Activated T-cell treated with anti-CD3 and anti-CD28 coated beads for 24 hours (primary cell): ENCODE measurements at places on chromosomes 11 and 22.

DNA sequence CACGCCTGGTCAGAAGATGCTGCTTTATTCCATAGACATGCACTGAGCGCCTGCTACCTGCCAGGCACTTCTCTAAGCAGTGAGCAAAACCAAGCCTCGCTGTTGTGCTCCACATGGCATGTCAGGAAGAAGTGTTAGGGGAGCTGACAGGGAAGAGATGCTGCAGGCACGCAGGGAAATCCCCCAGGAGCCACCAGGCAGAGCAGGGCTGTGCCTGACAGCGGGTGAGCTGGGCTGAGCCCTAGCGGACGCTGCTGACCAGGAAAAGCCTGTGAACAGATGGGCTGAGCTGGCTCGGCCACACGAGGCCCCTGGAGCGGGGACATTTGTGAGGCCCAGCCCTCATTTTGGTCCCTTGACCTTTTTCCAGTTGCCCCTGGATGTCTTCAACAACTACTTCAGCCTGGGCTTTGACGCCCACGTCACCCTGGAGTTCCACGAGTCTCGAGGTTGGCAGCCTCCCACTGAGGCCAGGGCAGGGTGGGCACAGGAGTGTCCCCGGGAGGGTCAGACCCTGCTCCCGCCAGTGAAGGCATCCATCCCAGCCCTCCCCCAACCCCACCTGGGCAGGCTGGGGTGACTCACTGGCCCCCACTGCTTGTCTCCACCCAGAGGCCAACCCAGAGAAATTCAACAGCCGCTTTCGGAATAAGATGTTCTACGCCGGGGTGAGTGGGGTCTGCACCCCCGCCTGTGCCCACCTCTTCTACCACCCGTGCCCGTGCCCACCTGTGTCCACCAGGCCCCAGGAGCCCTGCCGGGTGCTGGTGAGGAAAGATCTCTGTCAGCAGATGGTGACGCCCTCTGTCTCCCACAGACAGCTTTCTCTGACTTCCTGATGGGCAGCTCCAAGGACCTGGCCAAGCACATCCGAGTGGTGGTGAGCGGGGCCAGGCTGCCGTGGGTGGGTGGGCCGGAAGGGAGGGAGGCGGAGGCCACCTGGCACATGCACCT is 7.4 kb upstream of the MDK start:
- no peak for DNase-seq

- no peak for DNase-seq
These were observed 165.7 kb downstream of the ST3GAL4 start for GRCh38 chr11:126521196-126521595.

- DNase-seq: no peak
These were observed 212.2 kb downstream of the FAM181B start for GRCh38 chr11:82521427-82521826.

DNA sequence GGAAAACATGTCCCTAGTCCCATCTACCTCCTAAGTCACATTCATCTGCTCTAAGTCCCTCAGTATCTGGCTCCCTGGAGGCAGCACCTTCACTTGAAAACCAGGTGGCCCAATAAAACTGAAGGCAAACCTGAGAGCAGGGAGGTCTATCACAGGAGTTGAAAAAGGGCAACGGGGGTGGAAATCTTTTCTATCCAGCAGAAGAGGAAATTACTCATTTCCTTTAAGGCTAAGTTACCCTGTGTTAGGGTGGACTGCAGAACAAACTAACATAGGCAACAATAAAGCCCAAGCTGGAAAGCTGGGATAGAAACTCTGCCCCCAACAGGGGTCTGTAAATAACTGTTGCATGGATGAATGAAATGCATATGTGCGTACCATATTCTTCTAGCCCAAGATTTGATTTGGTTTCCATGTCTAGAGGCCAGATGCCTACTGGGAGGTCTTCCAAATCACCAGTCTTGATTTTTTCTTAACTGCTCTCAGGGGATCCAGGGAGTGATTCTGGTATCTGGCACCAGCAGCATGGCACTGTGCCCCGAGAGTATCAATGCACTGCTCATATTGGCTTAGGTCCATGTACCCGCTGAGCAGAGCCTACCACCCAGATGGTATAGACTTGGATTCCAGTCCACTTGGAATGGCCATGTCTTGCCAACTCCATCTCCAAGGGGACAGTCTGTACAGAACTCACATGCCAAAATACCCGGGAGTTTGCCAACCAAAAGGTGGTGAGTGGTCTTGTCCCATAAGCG is 350.0 kb upstream of the NCAM1 start:
- no peak for DNase-seq

GRCh38 chr11:8828046-8828445 is 82.9 kb upstream of the AKIP1 start:
- DNase-seq: no peak

- DNase-seq: no peak
These were observed 93.8 kb upstream of the LMO1 start for GRCh38 chr11:8357505-8357888.

- DNase-seq: no peak
These were observed 13.6 kb downstream of the OR5D16 start for GRCh38 chr11:55852141-55852540.

DNA sequence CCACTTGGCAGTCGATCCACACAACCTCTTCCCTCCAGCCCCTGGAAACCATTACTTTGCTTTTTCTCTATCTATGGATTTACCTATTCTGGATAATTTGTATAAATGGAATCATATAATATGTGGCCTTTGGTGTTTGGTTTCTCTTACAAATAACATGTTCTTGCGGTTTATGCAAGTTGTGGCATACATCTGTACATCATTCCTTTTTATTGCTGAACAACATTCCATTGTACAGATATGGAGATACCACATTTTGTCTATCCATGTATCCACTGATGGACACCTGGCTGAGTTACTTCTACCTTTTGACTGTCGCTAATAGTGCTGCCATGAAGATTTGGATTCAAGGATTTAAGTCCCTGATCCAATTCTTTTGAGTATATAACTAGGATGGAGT is 25.1 kb downstream of the SMCO4 start:
- DNase-seq: no peak

DNA sequence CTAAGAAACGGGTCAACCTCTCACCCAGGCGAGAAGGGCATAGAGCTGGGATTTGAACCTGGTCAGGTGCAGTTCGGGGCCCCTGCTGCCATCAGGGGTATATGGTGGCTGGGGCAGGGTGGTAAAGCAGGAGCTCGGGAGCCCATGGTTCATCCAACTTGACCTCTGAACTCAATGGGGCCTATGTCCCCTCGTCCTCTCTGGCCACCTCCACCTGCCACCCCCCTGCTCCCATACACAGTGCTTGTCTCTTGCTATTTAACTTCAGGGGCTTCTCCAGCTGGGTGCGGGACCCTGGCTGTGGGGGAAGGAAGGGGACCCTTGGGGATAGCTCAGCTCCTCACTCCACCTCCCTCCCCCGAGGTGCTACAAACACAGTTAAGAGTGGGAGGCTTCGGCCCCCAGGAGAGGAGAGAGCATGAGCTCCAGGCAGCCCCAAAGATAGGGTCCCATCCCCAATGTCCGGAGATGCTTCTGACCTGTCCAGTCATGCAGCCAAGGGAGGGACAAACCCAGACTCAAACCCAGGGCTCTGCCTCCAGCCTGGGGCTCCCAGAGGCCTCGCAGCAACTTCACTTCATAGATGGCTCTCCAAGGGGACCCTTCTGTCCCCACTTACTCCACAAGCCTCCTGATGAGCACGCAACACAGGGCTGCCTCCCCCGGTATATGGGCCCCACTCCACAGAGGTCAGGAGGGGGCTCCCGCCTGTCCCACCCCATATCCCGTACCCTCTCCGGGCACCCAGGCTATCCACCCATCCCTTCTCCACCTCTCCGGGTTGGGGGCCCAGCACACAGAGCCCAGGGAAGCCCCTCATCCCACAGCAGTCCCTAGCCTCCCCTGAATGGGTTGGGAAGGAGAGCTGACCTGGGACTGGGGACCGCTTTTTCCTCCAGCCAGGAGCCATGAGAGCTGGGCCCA is 712 bp downstream of the IL2RB start:
- DNase-seq: no peak

- no peak for DNase-seq
These were observed 21.8 kb downstream of the MPPED1 start for GRCh38 chr22:43433451-43434274.

GRCh38 chr11:122803716-122804115 is 34.6 kb upstream of the CRTAM start:
- DNase-seq: no peak

GRCh38 chr11:16311831-16312230 is 44.5 kb downstream of the SOX6 start:
- DNase-seq: no peak

DNA sequence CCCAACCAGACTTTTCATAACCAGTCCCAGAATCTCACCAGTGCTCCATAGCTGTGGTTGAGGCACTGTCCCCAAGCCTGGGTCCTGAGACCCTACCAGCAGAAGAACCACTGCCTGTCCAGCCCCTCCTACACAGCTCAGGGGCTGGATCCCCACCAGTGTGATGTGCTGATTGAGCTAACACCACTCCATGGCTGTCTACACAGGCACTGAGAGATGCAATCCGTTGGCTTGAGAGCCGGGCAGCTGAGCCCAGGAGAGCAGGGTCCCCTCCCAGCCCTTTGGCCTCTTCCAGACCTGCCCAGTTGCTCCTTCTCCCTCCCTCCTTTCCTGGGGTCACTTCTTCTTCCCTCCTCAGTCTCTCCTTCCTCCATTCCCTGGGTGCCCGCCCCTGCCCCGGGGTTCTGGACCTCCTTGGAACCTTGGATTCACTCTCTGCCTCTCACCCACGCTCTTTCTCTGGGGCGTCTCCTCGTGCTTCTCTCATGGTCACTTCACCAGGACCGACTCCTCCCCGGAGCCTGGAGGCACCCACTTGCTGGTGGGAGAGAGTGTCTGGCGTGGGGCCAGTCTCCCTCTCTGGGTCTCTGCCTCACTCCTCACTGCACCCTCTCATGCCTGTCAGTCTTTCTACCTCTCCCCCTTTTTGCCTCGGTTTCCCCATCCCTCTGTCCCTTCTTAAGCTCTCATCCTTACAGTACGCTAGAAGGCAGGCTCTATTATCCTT is 706 bp upstream of the SCYL1 start:
- no peak for DNase-seq

- no peak for DNase-seq
These were observed 14.4 kb downstream of the OVCH2 start for GRCh38 chr11:7691759-7692350.

DNA sequence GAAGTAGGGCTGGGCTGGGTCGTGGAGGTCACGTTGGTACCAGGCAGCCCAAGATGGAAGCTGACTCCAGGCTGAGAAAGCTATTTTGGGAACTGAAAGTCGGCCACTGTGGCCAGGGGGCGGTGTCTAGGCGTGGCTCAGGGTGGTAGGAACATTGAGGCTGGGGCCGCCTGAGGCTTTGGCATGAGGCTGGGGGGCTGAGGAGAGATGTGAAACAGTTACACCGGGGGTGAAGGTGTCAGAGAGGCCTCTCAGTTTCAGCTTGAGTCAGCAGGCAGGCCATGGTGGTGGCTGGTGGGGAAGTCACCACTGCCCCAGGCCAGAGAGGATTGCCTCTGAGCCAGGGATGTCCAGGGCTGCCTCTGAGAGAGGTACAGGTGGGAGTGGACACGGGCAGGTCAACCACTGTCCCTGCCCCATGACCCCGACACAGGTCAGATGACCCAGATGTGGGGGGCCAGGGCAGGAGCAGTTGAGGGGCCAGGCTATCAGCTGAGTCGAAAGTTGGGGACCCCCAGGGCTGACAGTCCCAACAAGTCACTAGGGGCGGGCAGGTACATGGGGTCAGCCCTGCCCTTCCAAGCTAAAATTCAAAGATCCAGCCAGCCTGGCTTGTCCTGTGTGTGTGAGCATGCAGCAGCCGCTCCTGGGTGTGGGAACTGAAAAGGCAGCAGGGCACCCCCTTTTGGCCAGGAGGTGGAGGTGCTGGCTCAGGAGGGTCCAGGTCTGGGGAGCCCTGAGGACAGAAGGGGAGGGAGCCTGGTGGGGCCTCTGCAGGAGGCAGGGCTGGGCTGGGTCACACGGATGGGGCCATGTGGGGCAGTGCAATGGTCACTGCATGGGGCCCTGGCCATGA is 7.2 kb downstream of the KCNK7 start:
- DNase-seq: peak; percentile 63

- DNase-seq: no peak
These were observed 33.9 kb downstream of the MAML2 start for GRCh38 chr11:96309016-96309642.

- no peak for DNase-seq
These were observed 51.8 kb upstream of the KIRREL3 start for GRCh38 chr11:127052404-127052803.

DNA sequence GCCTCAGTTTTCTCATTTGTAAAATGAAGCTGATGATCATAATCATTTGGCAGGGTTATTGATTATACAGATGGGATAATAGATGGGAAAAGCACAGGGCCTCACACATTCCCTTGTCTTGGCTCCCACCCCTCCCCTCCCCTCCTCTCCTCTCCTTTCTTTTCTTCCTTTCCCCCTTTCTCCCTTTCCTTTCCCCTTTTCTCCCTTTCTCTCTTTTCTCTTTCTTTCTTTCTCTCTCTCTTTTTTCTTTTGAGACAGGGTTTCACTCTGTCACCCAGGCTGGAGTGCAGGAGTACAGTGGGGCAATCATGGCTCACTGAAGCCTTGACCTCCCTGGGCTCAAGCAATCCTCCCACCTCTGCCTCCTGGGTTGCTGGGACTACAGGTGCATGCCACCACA is 161.0 kb upstream of the NARS2 start:
- no peak for DNase-seq

DNA sequence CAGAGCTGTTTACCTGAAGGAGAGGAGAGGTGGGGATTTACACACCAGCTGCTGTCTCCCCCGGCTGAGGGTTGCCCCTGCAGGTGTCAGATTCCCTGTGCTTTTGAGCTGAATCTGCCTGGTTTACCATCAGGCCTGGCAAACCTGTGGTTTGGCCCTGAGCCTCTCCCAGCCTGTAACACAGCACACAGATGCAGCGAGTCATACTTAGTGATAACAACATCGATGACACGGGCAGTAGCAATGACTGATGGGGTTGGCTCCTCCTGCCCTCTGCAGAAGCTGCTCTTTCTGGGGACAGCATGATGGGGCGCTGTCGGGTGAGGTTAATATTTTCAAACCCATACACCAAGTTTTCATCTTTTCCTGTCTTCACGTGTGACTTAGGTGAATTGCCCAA is 380.0 kb upstream of the B3GAT1 start:
- DNase-seq: no peak

DNA sequence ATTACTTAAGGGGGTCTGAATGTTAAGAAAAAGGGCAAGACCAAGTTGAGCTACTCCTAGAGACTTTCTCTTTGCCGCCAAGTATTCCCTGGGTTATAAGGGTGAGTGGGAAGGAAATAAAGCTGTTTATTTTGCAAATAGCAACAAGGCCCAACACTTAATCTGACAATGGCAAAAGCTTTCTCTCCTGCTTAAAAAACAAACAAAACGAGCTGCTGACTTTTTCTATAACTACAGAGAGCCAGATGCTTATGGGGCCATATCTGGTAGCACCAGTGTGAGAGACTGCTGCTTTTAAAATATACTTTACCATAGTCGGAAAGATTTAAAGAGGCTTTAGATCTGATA is 2.3 kb upstream of the KDM2A start:
- DNase-seq: no peak

GRCh38 chr11:77517226-77517625 is 43.3 kb upstream of the PAK1 start:
- DNase-seq: no peak
